ENCODE measurements at places on chromosomes 6 and 20. TPM values are rescaled to one million over a fixed set of nuclear protein-coding genes. Genes with fewer than 3 reads are reported as not detected.

DNA sequence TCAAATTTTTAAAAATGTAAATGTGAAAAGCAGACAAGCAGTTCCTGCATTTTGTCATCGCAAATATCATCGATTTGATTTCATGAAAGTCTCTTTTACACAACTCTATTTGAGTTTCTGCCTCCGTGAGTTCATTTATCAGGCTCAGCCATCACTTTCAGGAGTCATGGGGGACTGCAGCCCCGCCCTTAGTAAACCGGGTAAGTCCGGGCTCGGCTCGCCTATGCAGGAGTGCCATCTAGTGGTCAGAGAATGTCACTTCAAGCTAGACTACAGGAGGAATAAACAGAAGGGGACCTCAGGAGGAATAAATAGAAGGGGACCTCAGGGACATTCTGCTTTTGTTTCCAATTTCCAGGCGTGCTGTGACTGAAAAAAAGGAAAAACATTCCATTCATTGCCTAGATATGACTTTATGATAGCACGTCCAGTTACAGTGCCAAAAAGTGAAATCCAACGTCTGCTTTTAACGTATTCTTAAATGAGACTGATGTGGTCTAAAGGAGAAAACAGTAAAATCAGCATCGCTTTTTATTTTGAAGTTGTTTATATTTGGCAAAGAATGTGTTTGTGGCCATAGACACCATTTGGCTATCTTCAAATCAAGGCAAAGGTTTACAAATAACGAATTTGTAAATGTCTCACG, 333.9 kb downstream of the HACE1 start:
- H3K4me3 ChIP-seq, result no peak overlapping the region
- DNase-seq, result peak; percentile 68
- H3K27ac ChIP-seq, result no peak overlapping the region
- no peaks in the 10 kb centered on the region for H3K36me3 ChIP-seq

Gene CGA
- total RNA-seq, result not detected

GRCh38 chr20:64050261-64051032, 1.0 kb upstream of the SOX18 start:
- H3K36me3 ChIP-seq, result no peaks in the 10 kb centered on the region
- no peak for DNase-seq
- no peak overlapping the region for H3K4me3 ChIP-seq
- H3K27ac ChIP-seq, result peak overlapping the region; percentile 9
- no peaks in the 10 kb centered on the region for H3K4me1 ChIP-seq

GRCh38 chr20:24027229-24027628, 38.6 kb upstream of the GGTLC1 start:
- no peak overlapping the region for H3K27ac ChIP-seq
- H3K4me3 ChIP-seq, result no peak overlapping the region
- H3K36me3 ChIP-seq, result no peaks in the 10 kb centered on the region
- H3K4me1 ChIP-seq, result no peaks in the 10 kb centered on the region

Gene CST5
- total RNA-seq, result not detected

Data from liver (tissue), 10 donors.